ENCODE measurements at places on chromosomes 5 and 9.

DNA sequence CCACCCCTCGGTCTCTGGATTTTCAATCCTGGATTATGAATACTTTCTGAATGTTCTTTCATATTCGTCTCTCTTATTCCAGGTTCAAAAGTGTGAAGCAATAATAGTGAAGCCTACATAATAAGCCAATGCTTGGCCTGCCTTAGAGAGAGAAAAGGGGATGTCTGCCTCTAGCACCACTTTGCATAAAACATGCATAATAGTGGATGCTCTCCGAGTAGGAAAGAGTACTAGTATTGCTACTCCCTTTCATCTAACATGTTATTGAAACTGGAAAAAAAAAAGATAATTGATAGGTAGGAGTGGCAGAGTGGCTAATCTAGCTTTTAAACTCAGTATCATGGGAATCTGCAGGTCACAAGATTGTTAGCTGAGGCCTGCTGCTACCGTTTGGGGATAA lies 158.1 kb downstream of the SPATA31D1 start:
- DNase-seq = no peak

DNA sequence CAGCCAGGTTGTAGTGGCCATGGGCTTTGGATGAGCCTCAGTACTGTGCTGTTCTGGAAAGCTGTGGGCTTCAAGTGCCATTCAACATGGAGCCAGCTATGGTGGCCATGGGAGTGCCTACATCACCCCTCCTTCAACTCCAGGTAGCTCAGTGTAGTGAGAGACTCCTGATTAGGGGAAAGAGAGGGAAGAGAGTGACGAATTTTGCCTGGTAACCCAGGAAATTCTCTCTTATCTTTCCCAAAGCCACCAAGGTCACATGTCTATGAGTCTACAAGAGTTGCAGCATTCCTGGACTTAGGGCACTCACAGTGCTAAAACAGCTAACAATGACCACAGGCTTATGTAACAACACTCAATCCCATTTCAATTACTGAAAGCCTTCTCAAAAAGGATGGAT lies 81.7 kb upstream of the SPTLC1 start:
- DNase-seq = no peak

GRCh38 chr5:134177369-134178095 lies 782 bp upstream of the SKP1 start:
- no peak for DNase-seq

- no peak for DNase-seq
Measured at GRCh38 chr9:123828449-123828848, 101.5 kb downstream of the DENND1A start.

GRCh38 chr5:123176224-123176937 lies 87.3 kb downstream of the PRDM6 start:
- no peak for DNase-seq

All from natural killer cell (primary cell).